ENCODE measurements at places on chromosomes 2 and 18.

- no peak for DNase-seq
Measured at GRCh38 chr2:28341208-28341891, 51.3 kb upstream of the FOSL2 start.

DNA sequence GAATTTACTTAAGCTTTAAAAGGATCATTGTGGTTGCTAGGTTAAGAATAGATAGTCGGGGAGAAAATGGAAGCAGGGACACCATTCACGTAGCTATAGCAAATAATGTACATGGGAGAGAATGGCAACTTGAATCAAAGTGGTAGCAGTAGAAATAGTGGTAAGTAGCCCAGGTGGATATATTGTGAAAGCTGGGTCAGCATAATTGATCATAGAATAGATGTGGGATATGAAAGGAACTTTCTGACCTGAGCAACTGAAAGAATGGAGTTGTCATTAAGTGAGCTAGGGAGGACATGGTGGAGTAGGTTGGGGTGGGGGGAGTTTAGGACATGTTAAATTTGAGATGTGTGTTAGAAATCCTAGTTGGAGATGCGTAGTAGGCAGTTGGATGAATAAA is 2.2 kb downstream of the SGO2 start:
- no peak for DNase-seq

DNA sequence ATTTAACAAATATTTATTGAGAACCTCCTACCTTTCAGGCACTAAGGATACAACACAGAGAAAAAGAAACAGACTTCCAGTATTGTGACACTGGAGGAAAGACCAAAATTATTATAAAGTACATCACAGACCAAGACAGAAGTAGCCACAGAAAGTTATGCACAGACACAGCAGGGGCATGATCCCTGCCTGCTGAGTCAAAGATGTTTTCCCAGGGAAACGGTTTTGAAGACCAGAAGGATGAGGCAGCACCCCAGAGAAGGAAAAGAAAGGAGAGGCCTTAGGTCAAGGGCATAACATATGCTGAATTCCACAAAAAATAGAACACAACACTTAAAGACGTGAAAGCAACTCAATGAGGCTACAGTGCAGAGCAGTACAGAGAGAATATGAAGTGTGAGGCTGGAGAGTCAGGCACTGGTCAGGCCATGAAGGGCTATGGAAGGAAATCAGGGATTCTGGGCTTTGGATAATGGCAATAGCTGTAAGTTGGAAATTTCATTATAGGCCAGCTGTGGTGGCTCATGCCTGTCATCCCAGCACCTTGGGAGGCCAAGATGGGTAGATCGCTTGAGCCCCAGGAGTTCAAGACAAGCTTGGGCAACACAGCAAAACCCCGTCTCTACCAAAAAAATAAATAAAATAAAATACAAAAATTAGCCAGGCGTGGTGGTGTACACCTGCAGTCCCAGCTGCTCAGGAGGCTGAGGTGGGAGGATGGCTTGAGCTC is 8.2 kb downstream of the ADAM17 start:
- DNase-seq = no peak

DNA sequence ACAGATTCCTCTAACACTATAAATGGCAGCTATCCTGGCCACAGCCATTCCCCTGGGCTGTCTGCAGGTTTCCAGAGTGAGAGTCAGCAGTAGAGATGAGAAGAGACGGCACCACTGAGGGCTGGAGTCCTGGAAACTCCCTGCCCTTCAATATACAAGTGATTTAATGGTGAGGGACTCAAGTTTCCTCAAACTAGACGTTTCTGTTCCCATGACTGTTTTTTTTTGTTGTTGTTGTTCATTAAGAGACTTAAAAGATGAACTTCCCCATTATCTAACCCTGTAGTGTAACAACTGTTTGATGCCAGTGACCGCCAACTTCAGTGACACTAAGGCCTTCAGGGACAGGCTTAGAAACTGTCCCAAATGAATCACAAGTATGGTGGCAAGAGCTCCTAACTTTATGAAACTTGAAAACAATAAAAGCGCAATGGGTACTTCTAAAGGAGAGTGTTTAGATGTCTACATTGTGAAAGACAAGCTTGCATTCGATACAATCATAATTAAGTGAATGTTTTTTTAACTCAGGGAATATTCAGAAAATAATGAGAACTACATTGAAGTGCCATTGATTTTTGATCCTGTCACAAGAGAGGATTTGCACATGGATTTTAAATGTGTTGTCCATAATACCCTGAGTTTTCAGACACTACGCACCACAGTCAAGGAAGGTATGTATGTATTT is 34.0 kb downstream of the IL1R2 start:
- DNase-seq = no peak

DNA sequence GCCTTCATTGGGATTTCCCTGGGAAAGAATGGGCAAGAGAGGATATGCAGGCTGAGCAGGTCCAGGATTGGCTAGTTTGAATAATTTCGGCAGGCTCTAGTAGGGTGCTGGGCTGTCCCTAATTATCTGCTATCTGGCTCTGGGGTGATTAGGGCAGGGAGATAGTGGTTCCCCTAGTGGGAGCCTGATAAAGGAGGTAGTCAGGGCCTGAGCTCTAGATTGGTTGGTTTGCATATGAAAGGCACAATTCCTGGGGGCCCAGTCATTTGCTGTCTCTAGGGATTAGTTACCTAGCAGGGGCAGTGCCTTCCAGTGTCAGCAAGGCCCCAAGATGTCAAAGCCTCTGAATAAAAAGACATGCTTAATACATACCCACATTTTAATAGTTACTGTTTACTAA is 690.1 kb upstream of the KLHL29 start:
- DNase-seq = no peak

DNA sequence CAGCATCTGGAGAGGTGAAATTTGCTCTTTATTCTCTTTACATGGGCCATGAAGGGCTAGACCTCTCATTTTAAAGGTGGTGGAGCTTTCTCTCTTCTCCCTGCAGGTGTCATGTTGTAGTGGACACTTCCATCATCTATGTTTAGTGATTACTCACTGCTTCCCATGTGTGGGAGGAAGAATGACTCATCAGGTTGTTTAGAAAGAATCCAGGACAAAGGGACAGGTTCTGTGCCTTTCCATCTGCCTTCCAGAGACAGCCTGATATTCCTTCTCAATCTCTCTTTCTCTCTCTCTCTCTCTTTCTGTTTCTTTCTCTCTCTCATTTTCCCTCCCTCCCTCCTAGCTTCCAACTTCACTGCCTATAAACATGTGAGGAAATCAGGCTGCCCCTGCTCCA is 38.7 kb downstream of the SCG2 start:
- no peak for DNase-seq

- DNase-seq = no peak
Measured at GRCh38 chr2:70340075-70340474, 38.2 kb upstream of the FAM136A start.

GRCh38 chr2:218261423-218262236 is 815 bp downstream of the GPBAR1 start:
- DNase-seq = no peak

- no peak for DNase-seq
Measured at GRCh38 chr2:236113425-236113824, 54.8 kb downstream of the GBX2 start.

DNA sequence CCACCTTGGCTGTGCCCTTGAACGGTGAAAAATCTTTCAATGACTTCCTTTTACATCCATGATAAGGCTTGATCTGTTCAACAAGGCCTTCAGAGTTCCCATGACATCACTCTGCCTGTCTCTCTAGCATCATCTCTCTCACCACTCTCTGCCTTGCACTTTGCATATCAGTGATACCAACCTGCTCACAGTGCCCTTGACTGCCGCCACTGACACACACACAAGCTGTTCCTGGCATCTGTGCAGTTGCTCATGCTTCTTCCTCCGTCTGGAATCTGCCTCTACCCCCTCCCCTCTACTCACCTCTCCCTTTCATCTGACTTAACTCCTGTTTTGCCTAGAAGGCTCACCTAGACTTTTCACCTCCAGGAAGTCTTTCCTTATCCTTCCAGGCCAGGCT is 79.1 kb upstream of the SEC11C start:
- DNase-seq = no peak

DNA sequence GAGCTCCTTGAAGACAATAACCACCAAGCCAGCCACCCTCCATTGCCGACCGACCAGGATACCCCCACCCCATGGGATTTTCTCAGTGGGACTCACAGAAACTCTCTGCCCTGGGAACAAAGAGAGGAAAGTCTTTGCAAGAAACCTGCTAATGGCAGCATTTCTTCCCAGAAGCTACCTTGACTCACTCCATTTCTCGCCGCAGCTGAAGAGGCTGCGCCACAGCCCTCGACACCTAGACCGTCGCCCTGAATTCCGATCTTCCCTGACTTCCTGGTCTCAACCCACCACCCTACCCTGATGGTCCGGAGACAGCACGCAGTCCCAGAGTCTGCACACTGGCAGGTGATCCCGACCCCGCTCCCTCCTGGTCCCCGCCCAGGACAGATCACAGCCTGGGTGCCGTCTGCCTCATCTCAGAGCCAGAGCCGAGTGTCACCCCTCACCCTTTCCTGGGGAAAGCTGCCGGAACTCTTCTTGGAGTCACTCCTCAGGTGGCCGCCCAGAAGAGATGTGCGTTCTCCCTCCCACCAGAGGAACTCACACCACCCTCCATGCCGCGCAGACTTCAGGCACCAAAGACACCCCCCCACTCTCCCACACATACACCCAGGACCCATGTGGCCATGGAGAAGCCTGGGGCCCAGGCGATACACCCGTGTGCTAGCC is 24.6 kb downstream of the AQP12A start:
- no peak for DNase-seq

GRCh38 chr2:205589479-205589878 is 92.8 kb upstream of the NRP2 start:
- DNase-seq = no peak

DNA sequence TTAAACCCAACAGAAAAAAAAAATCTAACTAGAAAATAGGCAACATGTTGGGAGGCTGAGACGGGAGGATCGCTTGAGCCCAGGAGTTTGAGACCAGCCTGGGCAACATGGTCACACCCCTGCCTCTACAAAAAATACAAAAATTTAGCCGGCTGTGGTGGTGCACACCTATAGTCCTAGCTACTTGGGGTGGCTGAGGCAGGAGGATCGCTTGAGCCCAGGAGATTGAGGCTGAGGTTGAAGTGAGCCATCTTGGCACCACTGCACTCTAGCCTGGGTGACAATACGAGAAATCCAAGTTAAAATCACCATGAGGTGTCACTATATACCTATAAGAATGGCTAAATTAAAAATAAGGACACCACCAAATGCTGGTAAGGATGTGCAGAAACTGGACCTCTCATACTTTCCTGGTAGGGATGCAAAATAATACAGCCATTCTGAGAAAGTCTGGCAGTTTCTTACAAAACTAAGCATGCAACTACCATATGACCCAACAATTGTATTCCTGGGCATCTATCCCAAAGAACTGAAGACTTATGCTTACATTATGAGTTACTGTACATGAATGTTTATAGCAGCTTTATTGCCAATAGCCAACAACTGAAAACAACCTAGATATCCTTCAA is 2.2 kb downstream of the SEPTIN10 start:
- DNase-seq = no peak

DNA sequence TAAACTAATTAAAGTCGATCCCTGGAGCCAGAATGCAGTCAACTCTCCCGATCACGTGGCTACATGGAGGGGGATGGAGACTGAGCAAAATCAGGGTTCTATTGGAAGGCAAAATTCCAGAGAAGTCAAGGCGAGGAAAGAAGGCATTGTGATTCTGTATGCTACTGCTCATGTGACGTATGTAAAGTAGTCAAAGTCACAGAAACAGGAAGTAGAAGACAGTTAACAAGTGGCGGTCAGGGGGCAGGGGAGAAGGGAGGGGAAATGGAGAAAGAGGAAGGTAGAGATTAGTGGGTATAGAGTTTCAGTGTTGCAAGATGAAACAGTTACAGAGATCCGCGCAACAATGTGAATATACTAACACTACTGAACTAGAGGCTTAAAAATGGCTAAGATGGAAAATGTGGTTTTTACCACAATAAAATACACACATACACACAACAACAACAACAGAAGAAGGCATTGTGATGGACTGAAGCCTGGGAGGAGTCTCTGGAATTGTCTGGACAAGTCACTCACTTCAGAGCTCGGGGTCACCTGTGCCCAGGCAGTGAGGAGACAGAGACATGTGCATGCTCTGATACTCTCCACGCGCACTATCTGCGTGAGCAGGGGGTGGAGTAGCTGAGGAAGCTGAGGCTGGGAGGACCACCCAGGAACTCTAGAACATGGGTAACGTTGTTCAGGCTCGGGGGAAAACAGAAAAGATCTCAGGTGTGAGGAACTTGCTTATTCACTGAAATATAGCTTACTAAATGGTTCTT is 89.9 kb upstream of the CDCA7 start:
- no peak for DNase-seq

- no peak for DNase-seq
Measured at GRCh38 chr2:55013936-55014335, 36.3 kb downstream of the RTN4 start.

GRCh38 chr2:45195916-45196315 is 186.7 kb upstream of the SIX2 start:
- DNase-seq = no peak

DNA sequence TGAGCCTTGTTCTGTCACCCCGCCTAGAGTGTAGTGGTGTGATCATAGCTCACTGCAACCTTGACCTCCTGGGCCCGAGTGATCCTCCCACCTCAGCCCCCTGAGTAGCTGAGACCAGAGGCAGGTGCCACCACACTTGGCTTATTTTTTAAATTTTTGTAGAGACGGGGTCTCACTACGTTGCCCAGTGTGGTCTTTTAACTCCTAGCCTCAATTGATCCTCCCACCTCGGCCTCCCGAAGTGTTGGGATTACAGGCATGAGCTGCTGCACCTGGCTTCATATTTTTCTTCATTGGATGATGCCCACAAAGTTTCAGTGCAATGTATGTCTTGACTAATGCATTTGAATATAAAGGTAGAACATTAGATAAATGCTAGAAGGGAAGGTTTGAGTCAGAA is 120.8 kb downstream of the FMNL2 start:
- DNase-seq = no peak

GRCh38 chr2:108355906-108356734 is 21.6 kb upstream of the SULT1C4 start:
- DNase-seq = no peak

DNA sequence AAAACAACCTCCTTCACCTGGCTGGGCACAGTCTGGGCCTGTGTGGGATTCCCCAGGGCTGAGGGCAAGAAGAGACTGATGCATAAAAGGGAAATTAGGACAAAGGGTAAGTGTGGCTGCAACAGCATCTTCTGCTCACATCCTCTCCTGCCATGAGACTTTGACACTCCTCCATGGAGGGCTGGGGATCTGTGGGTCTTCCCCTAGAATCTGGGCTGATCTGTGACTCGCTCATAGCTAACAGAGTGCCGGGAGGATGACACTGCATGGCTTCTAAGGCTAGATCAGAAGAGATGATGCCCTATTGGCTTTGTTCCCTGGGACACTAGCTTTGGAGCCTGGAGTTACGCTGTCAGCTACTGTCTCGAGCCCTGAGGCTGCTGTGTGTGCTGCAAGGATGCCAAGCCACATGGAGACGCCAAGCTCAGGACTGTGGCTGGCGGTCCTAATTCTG is 24.3 kb downstream of the MOCOS start:
- no peak for DNase-seq

Measured in glomerular endothelial cell (primary cell).